Effector memory CD8-positive, alpha-beta T cell (primary cell): ENCODE measurements at places on chromosomes 2 and 18.

- no peak overlapping the region for H3K27ac ChIP-seq
- peaks cover 36% of the 10 kb centered on the region for H3K36me3 ChIP-seq
- no peaks in the 10 kb centered on the region for H3K27me3 ChIP-seq
- H3K4me1 ChIP-seq: no peaks in the 10 kb centered on the region
- DNase-seq: no peak
Observed at GRCh38 chr2:189849550-189849949, 65.3 kb downstream of the PMS1 start.

GRCh38 chr2:14944562-14945346 lies 312.2 kb downstream of the LRATD1 start:
- no peak overlapping the region for H3K4me3 ChIP-seq
- H3K27me3 ChIP-seq: peaks cover 9% of the 10 kb centered on the region
- no peaks in the 10 kb centered on the region for H3K36me3 ChIP-seq
- no peak for DNase-seq
- H3K4me1 ChIP-seq: no peaks in the 10 kb centered on the region

GRCh38 chr2:227799202-227799601 lies 14.4 kb upstream of the CCL20 start:
- no peaks in the 10 kb centered on the region for H3K36me3 ChIP-seq
- no peaks in the 10 kb centered on the region for H3K4me1 ChIP-seq

DNA sequence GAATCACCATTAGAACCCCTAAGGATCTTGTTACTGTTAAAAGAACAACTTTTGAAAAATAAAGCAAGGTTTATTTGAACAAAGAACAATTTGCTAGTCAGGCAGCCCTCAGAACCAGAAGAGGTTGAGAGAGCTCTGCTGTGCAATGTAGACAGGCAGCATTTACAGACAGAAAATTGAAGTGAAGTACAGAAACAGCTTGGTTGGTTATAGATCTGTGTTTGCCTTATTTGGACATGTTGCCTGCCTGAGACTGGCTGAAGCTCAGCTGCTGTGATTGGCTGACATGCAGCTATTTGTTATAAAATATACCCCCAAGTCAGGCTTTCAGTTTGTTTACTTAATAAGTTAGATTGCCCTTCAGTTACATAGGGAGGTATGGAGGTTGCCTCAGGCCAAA lies 12.5 kb downstream of the MSTN start:
- no peaks in the 10 kb centered on the region for H3K36me3 ChIP-seq
- H3K27me3 ChIP-seq: peaks cover 16% of the 10 kb centered on the region
- H3K4me3 ChIP-seq: no peak overlapping the region
- H3K4me1 ChIP-seq: no peaks in the 10 kb centered on the region
- DNase-seq: no peak

DNA sequence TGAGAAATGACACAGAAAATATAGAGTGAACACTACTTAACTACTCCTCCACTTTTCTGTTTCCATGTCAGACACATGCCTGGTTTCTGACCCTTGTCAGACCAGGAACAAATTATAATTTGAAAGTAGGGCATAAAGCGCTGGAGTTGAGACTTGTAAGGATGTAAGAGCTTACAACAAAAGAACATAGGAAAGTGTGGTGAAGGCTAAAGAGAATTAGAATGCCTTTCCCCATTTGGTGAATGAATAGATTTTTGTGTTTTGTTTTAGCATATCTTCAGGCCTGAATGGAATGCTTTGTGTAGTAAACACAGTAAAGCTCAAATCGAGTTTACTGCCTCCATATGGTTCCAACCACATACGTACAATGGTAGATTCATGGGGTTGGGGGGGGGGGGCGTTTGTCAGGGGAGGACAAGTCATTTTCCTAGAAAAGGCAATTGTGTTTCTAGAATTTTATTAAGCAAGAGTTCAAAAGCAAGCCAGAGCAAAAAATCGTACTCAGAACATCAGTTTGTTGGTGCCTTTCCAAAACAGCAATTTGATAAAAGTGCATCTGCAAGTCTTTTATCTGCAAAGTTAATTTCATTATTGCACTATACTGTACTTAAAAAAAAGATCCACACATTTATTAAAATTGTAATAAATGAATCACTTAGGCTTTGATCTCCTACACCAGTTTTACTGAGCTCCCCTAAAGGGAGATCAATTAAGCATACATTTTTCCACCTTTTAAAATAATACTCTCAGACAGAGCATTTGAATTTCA lies 30.9 kb downstream of the NRXN1 start:
- H3K27me3 ChIP-seq: no peaks in the 10 kb centered on the region
- no peak overlapping the region for H3K27ac ChIP-seq
- no peak for DNase-seq
- no peaks in the 10 kb centered on the region for H3K4me1 ChIP-seq

GRCh38 chr18:66729442-66730239 lies 125.8 kb upstream of the CDH19 start:
- H3K36me3 ChIP-seq: no peaks in the 10 kb centered on the region
- no peak overlapping the region for H3K27ac ChIP-seq
- no peaks in the 10 kb centered on the region for H3K27me3 ChIP-seq
- no peak overlapping the region for H3K4me3 ChIP-seq
- DNase-seq: no peak
- no peaks in the 10 kb centered on the region for H3K4me1 ChIP-seq

- H3K27ac ChIP-seq: no peak overlapping the region
- H3K27me3 ChIP-seq: peaks cover 50% of the 10 kb centered on the region
- H3K36me3 ChIP-seq: no peaks in the 10 kb centered on the region
Observed at GRCh38 chr2:133825778-133826177, 257.5 kb upstream of the NCKAP5 start.

- H3K36me3 ChIP-seq: peaks cover 16% of the 10 kb centered on the region
- DNase-seq: no peak
- H3K27me3 ChIP-seq: peaks cover 92% of the 10 kb centered on the region
- no peak overlapping the region for H3K27ac ChIP-seq
Observed at GRCh38 chr2:20668451-20668850, 1.5 kb downstream of the GDF7 start.

GRCh38 chr18:8943900-8944870 lies 158.3 kb upstream of the NDUFV2 start:
- H3K4me3 ChIP-seq: no peak overlapping the region
- H3K4me1 ChIP-seq: no peaks in the 10 kb centered on the region
- H3K36me3 ChIP-seq: no peaks in the 10 kb centered on the region
- H3K27ac ChIP-seq: no peak overlapping the region

- peak overlapping the region; percentile 42 for H3K27ac ChIP-seq
- H3K36me3 ChIP-seq: peaks cover 93% of the 10 kb centered on the region
- no peaks in the 10 kb centered on the region for H3K4me1 ChIP-seq
- no peaks in the 10 kb centered on the region for H3K27me3 ChIP-seq
- H3K4me3 ChIP-seq: no peak overlapping the region
- DNase-seq: no peak
Observed at GRCh38 chr2:229810786-229811185, 96.4 kb upstream of the DNER start.

- H3K4me1 ChIP-seq: no peaks in the 10 kb centered on the region
- H3K27me3 ChIP-seq: peaks cover 60% of the 10 kb centered on the region
- H3K4me3 ChIP-seq: no peak overlapping the region
- no peak for DNase-seq
- H3K36me3 ChIP-seq: no peaks in the 10 kb centered on the region
Observed at GRCh38 chr2:204201507-204201906, 264.9 kb downstream of the ICOS start.

GRCh38 chr18:26909599-26910290 lies 44.2 kb upstream of the AQP4 start:
- no peaks in the 10 kb centered on the region for H3K27me3 ChIP-seq
- no peak overlapping the region for H3K27ac ChIP-seq
- H3K36me3 ChIP-seq: no peaks in the 10 kb centered on the region
- DNase-seq: no peak
- no peak overlapping the region for H3K4me3 ChIP-seq

DNA sequence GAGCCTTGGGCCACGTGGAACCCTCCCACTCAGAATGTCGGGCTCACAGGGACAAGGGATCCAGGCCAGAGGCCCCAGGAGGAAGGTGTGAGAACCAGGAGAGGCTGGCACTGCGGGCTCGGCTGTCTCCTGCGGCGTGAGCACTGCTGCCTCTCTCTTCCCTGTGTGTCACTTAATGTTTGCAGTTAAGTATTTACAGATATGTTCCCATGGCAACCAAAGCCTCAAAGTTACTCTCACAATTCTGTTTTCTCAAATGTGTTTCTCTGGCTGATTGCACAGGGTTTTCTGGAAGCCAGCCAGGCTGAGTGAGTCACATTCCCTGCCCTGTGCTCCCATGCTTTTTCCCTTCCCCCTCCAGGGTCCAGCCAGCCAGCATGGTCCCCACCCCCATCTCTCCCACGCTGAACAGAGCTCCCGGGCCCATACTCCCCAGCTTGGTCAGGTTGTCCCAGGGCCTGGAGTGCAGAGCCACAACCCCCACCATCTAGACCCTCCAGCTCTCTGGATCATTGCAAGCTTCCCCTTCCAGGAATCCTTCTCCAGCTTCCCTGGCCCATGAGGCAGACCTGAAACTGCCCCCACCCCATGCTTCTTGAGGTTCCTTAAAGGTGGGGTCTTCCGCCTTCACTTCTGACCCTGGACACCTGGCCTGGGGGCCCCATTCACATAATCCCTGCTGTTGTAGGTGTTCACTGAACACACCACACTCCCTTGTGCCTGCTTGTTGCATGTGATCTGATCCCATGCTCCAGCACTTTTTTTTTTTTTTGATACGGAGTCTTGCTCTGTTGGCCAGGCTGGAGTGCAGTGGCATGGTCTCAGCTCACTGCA lies 265.9 kb downstream of the CELF4 start:
- no peaks in the 10 kb centered on the region for H3K36me3 ChIP-seq
- no peak overlapping the region for H3K27ac ChIP-seq
- H3K27me3 ChIP-seq: peaks cover 11% of the 10 kb centered on the region

DNA sequence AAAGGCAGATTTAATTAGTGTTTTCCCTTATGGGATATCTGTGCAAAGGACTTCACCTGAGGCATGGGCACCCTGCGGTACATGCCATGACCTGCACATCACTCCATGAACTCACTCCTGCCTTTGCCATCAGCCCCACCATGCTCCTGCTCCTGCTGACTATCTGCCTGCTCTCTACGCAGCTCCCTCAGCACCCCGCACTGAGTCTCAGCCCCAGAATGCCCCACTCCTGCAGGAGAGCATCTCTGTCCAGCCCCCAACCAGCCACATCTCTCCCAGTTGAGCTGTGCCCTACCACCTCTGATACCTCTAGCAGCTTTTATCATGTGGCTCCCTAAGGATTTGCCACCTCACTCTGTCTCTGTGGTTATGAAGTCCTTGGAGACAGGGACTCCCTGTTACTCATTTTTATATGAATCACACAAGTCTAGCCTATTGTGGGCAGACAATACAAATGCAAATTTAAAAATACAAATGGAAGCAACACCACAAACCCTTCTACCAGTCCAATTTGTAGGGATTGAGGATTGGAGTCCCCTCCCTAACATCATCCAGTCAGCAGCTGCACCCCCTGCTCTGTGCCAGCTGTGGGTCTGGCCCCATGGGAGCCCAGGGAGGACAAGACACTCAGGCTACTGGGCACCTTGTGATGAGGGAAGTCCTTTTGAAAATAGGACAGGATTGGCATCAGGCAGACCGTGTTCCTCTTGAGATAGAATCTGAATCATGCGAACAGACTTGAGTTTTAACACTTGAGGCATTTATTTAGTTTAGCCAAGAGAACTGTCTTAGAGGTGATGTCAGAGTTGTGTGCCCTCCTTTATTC lies 689.6 kb upstream of the HS6ST1 start:
- no peak overlapping the region for H3K4me3 ChIP-seq
- no peak overlapping the region for H3K27ac ChIP-seq
- H3K36me3 ChIP-seq: no peaks in the 10 kb centered on the region

DNA sequence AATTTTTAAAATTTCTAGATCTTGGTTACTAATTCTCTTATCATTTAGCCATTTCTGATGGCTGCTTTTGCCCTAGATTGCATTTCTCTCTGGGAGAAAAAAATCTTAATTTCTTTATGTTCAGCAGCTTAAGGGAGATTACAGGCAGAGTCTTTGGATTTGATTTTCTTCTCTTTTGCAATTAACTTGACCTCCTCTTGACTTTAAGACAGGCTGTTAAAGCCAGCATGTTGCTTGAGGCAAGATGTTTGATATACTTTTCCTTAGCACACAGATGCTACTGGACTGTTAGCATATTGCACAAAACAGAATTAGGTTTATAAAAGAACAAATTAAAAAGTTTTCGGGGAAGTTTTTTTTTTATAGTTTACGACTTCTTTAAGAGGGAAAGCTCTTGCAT lies 50.0 kb downstream of the XRCC5 start:
- H3K27me3 ChIP-seq: no peaks in the 10 kb centered on the region
- peaks cover 7% of the 10 kb centered on the region for H3K4me1 ChIP-seq
- no peak overlapping the region for H3K4me3 ChIP-seq
- no peak for DNase-seq
- H3K27ac ChIP-seq: peak overlapping the region; percentile 56
- peaks cover 83% of the 10 kb centered on the region for H3K36me3 ChIP-seq

DNA sequence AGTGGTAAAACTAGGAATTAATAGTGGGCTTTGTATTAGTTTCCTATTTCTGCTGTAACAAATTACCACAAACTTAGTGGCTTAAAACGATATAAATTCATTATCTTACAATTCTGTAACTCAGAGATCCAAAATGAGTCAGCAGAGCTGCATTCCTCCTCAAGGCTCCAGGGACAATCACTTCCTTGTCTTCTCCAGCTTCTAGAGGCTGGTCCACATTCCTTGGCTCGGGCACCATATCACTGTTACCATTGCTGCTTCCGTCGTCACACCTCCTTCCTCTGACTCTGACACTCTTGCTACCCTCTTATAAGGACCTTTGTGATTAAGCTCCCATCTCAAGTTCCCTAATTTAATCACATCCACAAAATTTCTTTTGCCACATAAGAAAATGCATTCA lies 567.8 kb upstream of the KLHL29 start:
- no peak overlapping the region for H3K27ac ChIP-seq
- no peak overlapping the region for H3K4me3 ChIP-seq
- H3K4me1 ChIP-seq: no peaks in the 10 kb centered on the region
- no peak for DNase-seq
- H3K36me3 ChIP-seq: no peaks in the 10 kb centered on the region
- no peaks in the 10 kb centered on the region for H3K27me3 ChIP-seq

GRCh38 chr2:170715062-170715931 lies at the start of gene SP5:
Gene SP5, plus strand, starts transcription at chr2:170715337. Its CDS starts 176 bp downstream, at chr2:170715513.
- H3K36me3 ChIP-seq: peaks cover 5% of the 10 kb centered on the region
- H3K27me3 ChIP-seq: peaks cover 81% of the 10 kb centered on the region
- peaks cover 16% of the 10 kb centered on the region for H3K4me1 ChIP-seq
- no peak within 1 kb of the TSS for H3K27ac ChIP-seq

- no peak overlapping the region for H3K4me3 ChIP-seq
- no peak for DNase-seq
- no peaks in the 10 kb centered on the region for H3K4me1 ChIP-seq
- no peaks in the 10 kb centered on the region for H3K36me3 ChIP-seq
- no peak overlapping the region for H3K27ac ChIP-seq
Observed at GRCh38 chr2:170267071-170267470, 89.1 kb downstream of the MYO3B start.

DNA sequence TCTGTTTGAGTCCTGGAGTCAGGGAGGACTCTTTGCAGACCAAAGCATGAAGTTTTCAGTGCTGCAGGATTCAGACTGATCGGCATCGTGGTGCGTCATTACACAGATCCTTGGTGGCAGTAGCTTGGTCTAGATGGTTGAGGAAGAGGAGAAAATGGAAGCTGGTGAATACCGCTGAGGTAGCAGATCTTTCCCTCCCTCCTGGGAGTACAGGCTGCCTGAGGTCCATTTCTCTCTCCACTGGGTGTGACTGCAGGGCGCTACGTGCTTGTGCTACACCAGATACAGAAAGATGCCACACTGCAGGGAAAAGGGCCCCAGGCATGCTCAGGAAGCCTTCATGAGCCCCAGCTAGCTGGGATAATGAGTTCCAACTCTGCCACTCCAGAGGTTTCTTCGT lies 3.3 kb upstream of the CNDP1 start:
- no peak overlapping the region for H3K4me3 ChIP-seq
- H3K4me1 ChIP-seq: no peaks in the 10 kb centered on the region
- H3K27ac ChIP-seq: no peak overlapping the region
- DNase-seq: no peak
- peaks cover 33% of the 10 kb centered on the region for H3K27me3 ChIP-seq
